Bronchus fibroblast of lung (primary cell): ENCODE measurements at places on chromosomes 1 and 21. TPM values are rescaled to one million over a fixed set of nuclear protein-coding genes. Genes with fewer than 3 reads are reported as not detected.

The MAGOH gene
- 35.0 and 39.5 TPM in 2 replicates for total RNA-seq

The KPRP gene
- total RNA-seq, result not detected in 2 replicates

The BRWD1 gene
- 9.2 and 9.9 TPM in 2 replicates for total RNA-seq

The MR1 gene
- total RNA-seq, result 3.9 and 4.2 TPM in 2 replicates
